ENCODE measurements at places on chromosomes 11 and 22.

DNA sequence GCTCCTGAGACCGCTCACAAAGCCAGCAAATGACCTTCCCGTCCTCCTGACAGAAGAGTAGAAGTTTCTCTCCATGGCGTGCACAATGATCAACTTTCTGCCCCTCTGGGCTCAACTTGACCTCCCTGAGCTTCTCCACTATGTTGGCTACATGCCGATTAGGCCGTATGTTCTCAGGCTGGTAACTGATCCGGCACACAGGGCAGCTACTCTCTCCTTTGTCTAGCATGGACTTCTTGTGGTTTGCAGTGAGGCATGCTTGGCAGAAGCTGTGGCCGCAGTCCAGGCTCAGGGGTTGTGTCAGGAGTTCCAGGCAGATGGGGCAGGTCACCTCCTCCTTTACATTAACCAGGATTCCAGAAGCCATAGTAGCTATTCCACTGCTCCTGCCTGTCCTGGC is 5.1 kb downstream of the TRIM5 start:
- DNase-seq: no peak

GRCh38 chr11:83299681-83300080 is 13.5 kb upstream of the CCDC90B start:
- DNase-seq: no peak

GRCh38 chr11:115845872-115846271 is 341.7 kb upstream of the CADM1 start:
- no peak for DNase-seq

DNA sequence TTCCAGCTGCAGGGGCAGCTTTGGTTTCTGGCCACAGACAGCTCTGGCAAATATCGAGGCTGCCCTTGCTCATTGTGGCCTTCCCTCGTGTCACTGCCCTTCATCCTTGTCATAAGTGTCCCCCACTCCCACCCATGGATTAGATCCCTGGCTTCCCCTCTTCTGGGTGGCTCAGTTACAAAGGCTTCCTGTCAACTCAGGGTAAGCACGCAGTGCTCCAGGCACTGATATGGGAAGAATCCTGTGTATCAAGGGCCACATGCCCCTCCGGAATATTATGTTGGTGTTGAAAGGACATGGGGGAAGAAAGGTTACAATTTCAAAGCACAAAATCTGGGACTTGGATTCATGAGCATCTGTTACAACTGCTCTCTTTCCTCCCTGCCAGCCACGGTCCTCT is 128.1 kb downstream of the DBX1 start:
- DNase-seq: no peak

- no peak for DNase-seq
Observed at GRCh38 chr11:128908391-128909246, 17.5 kb downstream of the KCNJ5 start.

- no peak for DNase-seq
Observed at GRCh38 chr11:114078423-114078822, 18.9 kb downstream of the ZBTB16 start.

DNA sequence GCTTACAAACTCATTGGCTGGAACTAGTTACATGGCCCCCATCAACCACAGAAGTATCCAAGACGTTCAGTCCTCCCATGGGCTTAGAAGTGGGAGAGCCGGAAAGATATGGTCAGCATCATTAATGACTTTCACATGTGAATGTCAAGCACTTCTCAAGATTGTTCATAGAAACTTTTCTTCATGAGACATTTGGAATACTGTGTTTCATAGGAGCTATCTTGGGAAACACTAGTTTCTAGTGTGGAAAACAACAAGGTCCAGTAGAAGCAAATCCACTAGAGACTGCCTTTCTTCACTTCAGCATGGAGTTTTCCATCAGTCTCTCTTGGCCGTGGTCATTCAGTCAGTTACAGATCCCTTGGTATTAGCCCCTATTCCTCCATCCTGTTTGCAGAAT is 160.9 kb downstream of the C11orf91 start:
- no peak for DNase-seq

DNA sequence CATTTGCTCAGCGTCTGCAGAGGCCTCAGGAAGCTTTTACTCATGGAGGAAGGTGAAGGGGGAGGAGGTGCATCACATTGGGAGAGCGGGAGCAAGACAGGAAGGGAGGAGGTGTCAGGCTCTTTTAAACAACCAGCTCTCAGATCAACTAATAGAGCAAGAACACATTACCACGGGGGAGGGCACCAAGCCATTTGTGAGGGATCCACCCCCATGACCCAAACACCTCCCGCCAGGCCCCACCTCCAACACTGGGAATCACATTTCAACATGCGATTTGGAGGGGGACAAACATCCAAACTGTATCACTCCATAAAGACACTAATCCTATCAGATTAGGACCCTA is 18.9 kb upstream of the THY1 start:
- DNase-seq: no peak

GRCh38 chr22:32800158-32800882 is 1.2 kb upstream of the TIMP3 start:
- DNase-seq: no peak

DNA sequence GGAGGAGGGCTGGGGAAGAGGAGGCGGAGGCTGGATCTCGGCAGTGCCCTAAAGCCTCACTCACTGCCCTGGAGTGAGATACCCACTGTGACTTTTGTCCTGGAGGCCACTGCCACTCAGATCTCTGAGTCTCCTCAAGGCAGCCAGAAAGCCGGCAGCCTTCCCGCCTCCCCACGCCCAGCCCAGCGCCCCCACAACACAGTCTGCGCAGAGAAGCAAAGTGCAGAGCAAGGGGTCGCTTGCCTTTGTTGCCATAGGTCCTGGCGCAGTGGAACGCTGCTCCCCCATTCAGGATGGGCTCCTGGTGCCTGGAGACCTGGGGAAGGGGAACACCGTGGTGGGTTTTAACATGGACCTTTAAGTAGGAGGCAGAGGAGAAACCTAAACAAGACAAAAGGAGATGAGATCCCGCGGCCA is 17.6 kb downstream of the PATZ1 start:
- no peak for DNase-seq

GRCh38 chr22:46703171-46703995 is 34.7 kb downstream of the CERK start:
- no peak for DNase-seq

DNA sequence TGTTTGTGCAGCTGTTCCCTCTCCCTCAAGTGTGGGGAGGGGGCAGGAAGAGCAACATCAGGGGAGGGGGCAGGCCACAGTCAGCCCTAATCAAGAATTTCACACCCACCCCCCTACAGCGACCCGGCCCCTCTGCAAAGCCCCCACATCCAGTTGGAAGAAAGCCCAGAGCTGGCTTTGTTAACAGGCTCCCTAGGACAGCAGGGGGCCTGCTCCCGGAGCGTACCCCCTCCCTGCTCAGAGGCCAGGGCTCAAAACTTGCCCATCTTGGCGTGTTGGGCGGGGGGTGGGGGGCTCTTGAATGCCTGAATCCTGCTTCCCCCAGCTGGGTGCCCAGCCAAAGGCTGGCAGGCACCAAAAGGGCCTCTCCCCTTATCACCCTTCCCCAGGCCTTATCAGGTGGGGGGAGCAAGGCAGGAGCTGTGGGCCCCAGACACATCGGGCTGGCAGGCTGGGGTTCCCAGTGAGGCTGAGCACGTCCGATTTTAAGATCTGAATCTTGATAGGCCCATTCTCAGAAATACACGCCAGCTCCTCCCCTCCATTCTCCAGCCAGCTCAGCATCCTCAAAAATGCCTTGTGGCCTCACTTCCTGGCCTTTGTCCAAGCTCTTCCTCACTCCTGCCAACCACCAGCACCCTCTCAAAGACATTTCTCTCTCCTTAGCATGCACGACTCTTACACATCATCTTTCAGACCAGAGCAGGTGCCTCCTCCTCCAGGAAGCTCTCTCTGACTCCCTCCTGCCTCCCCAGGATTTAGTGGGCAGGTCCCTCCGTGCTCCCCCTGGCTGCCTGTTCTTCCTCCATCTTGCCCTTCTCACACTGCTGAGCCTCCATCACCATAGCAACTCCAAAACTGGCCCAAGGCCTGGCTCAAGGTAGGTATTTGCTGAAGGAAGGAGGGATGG is 384.8 kb downstream of the MN1 start:
- DNase-seq: no peak

DNA sequence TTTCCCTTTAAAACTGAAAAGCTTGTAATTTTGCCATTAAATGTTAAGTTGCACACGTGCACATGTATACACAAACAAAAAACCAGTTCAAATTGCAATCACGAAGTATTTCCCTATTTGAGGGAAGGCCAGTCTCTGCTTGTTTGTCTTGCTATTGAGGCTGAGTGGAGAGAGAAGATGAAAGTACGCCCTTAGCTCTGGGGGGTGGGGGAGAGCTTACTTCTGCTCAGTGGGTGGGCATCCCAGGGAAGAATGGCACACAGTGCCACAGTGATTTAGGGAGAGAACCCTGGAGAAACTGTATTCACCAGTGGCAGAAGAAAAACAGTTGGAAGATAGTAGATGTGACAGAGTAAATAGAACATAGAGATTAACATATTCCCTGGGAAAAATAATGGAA is 8.7 kb downstream of the YAP1 start:
- no peak for DNase-seq

GRCh38 chr11:11396301-11397035 is 43.4 kb upstream of the CSNK2A3 start:
- DNase-seq: no peak
